ENCODE measurements at places on chromosomes 4 and X. TPM values are rescaled to one million over a fixed set of nuclear protein-coding genes. Genes with fewer than 3 reads are reported as not detected.

Gene TRPC3
- not detected for total RNA-seq

Gene SLC9B1
- 0.14 TPM for total RNA-seq

Gene MYOZ2
- total RNA-seq, result not detected

Gene AFP
- not detected for total RNA-seq

Gene MAGEA2B
- total RNA-seq, result not detected

Gene TMPRSS11B
- total RNA-seq, result 0.43 TPM

Gene SMIM10
- total RNA-seq, result not detected

Gene CYBB
- under 0.01 TPM for total RNA-seq

Gene SMIM43
- total RNA-seq, result not detected

Gene UGT2B15
- total RNA-seq, result not detected

Gene IQCM
- not detected for total RNA-seq

Gene FAT4
- total RNA-seq, result 1.4 TPM

Gene ATOH1
- not detected for total RNA-seq

Gene IL21
- total RNA-seq, result not detected

Gene CXCR3
- total RNA-seq, result not detected

Gene NDP
- total RNA-seq, result not detected

Gene FHDC1
- 11.4 TPM for total RNA-seq

Gene CCNB3
- 1.4 TPM for total RNA-seq

Gene TRIM60
- not detected for total RNA-seq

Gene FAM184B
- not detected for total RNA-seq

Gene OCRL
- total RNA-seq, result 27.0 TPM

Gene GPR78
- 0.07 TPM for total RNA-seq

Gene NPY2R
- not detected for total RNA-seq

Gene TLR10
- total RNA-seq, result under 0.01 TPM

Gene KDM5C
- total RNA-seq, result 185 TPM

Gene MAGEC2
- not detected for total RNA-seq

Gene SHOX
- not detected for total RNA-seq

Gene GYPE
- total RNA-seq, result not detected

Gene ANAPC10
- 40.0 TPM for total RNA-seq

Gene GCNA
- total RNA-seq, result 1.9 TPM

Gene UGT2B7
- total RNA-seq, result 0.36 TPM

Gene JAKMIP1
- not detected for total RNA-seq

Gene UCP1
- total RNA-seq, result not detected

Gene F8A1
- 3.1 TPM for total RNA-seq

Gene GIMD1
- not detected for total RNA-seq

Gene SULT1B1
- total RNA-seq, result under 0.01 TPM

Gene MTTP
- total RNA-seq, result under 0.01 TPM

Gene SMIM10L2A
- total RNA-seq, result 2.7 TPM

Gene MAGEB10
- total RNA-seq, result not detected

Gene TLR6
- total RNA-seq, result 0.50 TPM

Gene HTN3
- total RNA-seq, result not detected

Measured in nasal cavity respiratory epithelium epithelial cell of viscerocranial mucosa (primary cell).